Urothelium cell line (cell line): ENCODE measurements at places on chromosomes 4 and X.

GRCh38 chrX:136488706-136489105 lies 959 bp downstream of the BRS3 start:
- no peak for DNase-seq

DNA sequence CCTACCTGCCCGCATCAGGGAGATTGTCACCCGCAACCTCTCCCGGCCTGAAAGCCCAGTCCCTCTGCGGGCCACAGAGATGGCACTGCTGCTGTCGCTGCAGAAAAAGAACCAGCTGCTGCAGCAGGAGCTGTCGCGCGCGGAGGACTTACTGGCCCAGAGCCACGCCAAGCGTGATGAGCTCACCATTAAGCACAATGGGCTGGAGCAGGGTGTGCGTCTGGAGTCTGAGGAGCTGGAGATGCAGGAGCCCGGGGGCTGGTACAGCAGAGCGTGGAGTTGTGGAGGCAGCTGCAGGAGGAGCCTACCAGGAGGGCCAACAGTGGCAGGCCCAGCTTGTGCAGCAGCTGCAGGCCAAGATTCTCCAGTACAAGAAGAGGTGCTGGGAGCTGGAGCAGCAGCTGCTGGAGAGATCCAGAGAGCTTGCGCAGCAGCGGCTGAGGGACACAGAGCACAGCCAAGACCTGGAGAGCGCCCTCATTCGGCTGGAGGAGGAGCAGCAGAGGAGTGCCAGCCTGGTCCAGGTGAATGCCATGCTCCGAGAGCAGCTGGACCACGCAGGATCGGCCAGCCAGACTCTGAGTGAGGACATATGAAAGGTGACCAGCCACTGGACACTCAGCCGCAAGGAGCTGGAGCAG lies 11.3 kb downstream of the SMIM10L2A start:
- no peak for DNase-seq

GRCh38 chr4:1777822-1778641 lies 15.1 kb upstream of the FGFR3 start:
- peak; percentile 43 for DNase-seq

GRCh38 chrX:119067023-119067739 lies 5.6 kb upstream of the CT47C1 start:
- DNase-seq, result peak; percentile 30

DNA sequence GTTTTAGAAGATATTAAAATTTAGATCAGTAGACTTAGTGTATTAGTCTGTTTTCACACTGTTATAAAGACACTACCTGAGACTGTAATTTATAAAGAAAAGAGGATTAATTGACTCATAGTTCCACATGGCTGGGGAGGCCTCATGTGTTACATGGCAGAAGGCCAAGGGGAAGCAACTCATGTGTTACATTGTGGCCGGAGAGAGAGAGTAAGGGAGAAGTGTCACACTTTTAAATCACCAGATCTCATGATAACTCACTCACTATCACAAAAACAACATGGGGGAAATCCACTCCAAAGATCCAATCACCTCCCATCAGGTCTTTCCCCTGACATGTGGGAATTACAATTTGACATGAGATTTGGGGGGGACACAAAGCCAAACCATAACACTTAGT lies 1159.7 kb upstream of the PCDH7 start:
- no peak for DNase-seq

DNA sequence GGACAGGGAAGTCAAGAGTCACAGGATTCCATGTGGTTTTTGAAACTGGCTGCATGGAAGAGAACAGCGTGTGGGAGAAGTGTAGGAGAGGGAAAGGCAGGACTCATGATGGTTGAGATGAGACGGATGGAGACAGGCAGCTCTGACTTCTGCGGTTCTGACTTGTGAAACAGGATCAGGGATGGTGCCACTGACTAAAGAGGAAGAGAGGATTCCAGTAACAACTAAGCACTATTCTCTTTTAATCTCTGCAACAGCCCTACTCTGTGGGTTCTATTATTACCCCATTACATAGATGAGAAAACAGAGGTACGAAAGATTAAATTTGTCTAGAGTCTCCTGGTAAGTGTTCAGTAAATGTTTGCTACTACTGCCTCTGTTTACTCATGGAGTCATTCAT lies 156.3 kb downstream of the CBR4 start:
- DNase-seq, result no peak

GRCh38 chrX:3690140-3690539 lies 23.3 kb downstream of the PRKX start:
- no peak for DNase-seq

GRCh38 chr4:184437565-184438265 lies 36.6 kb downstream of the IRF2 start:
- DNase-seq, result no peak

- no peak for DNase-seq
These were observed 21.4 kb downstream of the MAGEB17 start for GRCh38 chrX:16188687-16189086.

DNA sequence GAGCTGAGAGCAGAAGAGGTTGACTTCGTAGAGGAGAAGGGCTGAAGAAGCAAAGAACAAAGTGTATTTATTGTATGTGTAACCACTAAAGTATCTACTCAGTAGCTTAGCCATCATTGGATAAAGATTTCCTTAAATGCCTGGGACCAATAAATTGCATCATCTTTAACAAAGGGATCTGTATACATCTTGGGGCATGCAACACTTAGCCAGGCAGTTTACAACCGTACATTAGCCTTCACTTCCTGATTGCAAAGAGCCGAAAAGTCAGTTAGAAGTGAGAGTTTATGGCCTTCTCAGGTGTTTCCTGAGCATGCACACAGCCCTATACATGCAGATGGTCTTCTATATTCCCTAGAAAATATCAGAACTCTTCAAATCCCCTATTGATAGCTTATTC lies 68.0 kb upstream of the MAGED1 start:
- DNase-seq, result no peak

GRCh38 chrX:7100022-7100421 lies 47.5 kb upstream of the STS start:
- DNase-seq, result no peak

DNA sequence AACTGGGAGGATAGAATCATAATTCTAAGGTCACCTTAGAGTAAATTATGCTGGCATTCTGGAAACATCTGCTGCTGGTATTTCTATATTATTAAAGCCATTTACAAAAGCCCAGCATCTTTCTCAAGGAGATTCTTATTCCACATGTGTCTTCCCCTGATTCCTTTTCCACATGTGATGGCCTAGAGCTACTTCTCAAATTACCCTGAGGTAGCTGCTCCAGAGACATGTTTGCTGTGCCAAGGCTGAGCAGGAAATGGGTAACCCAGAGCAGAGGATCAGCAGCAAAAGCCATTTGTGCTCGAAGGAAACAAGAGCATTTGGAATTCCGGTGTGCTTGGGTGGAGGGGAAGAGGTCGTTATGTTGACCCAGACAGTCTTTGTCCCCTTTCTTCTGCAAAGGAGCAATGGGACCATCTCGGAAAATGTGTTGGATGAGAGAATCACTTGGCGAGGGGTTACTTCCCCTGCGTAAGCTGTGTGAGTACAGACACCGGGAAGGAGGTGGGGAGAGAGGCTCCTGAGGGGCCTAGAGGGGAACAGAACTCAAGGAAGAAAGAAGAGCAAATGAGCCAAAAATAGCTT lies 24.6 kb downstream of the TSC22D3 start:
- DNase-seq, result no peak

- DNase-seq, result peak; percentile 2
These were observed 369.4 kb upstream of the CNKSR2 start for GRCh38 chrX:21004835-21005234.

DNA sequence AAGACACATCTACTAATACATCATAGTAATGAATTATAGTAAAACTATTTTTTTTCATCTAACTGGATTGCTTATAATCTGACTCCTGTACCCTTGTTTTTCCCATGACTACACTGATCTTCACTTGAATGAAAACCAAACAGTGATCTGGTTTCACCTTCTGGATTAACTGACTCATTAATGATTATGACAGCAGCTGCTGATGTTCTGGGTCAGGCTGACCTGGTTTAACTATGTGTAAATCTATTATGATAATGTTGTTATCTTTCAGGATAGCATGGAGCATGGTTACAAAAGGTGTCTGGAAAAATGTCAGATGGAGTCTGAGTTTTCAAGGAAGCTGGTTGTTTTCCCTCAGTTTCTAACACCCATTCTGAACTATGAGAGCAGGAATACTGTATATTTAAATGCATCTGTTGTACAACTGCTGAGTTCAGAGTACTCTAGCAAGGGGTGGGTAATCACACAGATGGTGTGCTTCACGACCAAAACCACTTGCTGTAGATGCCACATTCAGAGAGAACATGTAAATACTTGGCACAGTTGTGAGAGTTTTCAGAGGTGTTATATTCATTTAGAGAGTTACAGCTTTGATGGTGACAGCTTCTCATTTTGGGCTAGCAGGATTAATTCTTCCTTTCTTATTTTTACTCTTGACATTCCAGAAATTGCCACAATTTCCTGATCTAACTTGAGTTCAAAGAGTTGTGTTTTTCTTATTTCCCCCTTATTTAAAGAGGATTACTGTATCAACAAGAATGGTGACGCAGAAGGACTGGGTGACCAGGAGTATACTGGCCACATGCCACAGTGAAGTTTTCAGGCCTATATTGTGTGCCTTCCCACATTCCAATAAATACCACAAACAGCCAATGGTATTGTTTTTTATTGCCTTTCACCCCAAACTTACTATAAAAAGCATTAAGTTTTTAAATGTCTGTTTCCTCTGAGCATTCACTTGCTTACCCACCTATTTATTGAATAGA lies 249.7 kb upstream of the TET2 start:
- DNase-seq, result no peak

DNA sequence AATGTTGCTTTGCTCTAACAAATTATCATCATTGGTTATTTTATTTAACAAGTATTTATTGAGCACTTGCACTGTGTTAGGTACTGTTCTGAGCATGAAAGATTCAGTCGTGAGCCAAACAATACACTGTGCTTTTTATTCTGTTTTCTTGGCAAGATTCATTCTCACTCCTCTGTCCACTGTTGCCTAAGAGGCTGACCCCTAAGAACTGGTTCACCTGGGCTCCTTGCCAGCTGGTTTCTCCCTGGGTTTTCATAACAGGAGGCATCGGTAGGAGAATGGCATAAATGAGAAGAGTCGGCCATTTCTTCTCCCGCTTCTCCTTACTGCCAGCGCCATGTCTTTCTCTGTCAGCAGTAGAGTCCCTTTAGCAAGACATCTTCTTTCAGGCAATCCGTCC lies 243.7 kb upstream of the DIAPH2 start:
- no peak for DNase-seq

- DNase-seq, result peak; percentile 24
These were observed 152.0 kb downstream of the GASK1B start for GRCh38 chr4:158020734-158021346.

GRCh38 chr4:158621729-158622128 lies 50.0 kb downstream of the C4orf46 start:
- no peak for DNase-seq

GRCh38 chr4:28886934-28887333 lies 1833.2 kb upstream of the PCDH7 start:
- no peak for DNase-seq

GRCh38 chr4:4254666-4255065 lies 6.6 kb upstream of the TMEM128 start:
- no peak for DNase-seq

GRCh38 chr4:20254511-20255250 lies 3.0 kb downstream of the SLIT2 start:
- DNase-seq, result no peak

GRCh38 chrX:123665197-123665596 lies 67.7 kb downstream of the THOC2 start:
- no peak for DNase-seq

DNA sequence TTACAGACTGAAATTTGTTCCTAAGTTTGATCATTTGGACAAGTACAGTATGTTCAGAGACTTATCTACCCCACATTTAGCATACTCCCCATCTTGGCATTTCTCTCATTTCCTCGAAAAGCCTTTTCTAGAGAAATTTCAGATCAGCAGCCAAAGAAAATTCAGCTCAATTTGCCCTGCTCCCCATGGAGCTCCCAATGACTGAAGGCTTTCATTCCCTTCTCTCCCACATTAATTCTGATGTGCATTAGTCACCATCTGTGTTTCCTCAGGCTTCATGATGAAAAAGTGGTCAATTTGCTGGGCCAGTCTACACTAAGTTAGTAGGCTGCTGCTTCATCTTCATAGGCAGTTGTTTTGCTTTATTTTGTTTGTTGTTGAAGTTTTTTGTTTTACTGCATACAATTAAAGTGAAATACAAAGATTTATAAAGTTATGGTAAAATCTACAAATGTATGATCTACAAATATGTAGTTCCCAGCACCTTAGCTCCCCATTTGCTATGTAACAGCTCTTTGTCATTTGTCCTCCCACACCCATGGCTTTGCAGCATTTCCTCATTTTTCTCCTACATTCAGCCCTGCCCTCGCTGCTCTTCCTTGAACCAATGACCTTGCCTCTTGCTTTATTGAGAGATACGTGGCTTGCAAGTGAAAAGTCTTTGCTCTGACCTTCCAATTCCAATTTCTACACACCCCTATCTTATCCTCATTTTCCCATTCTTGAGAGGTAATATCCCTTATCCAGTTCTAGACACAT lies 193.9 kb downstream of the ANAPC10 start:
- no peak for DNase-seq

DNA sequence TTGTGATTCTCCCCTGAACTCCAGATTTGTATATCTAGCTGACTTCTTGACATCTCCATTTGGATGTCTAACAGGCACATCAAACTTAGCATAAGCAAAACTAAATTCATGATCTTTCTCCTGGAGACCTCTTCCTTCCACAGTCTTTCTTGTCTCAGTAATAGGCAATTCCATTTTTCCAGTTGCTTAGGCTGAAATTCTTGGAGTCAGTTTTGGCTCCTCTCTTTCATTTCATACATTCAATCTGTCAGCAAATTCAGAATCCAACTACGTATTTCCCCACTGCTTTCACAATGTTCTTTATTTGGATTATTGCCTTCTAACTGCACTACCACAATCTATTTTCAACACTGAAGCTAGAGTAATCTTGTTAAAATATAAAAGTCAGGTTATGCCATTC lies 219.9 kb upstream of the GLRA2 start:
- DNase-seq, result no peak

DNA sequence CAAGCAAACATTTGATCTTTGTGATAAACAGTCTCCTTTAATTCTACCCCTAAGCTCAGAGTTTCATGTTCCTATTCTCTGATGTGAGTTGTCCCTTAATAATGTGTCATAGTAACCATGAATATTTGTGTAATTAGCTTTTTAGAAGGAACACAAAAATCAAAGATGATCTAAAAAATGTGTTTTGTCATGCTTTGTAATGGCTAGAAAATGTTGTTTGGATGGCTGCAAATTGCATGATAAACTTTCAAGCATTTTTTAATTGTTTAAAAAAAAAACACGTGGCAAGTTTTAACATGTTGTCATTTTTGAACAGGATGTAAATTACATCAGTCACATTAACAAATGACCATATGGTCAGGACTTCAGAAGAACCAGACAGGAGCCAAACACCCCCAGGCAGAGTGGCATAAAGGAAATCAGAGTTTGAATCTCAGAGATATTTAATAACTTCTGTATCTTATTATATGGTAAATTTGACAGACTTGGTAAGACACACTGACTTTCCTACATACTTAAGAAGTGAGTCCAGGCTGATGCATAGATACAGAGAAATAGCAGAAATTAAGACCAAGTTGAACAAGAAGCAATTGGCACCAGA lies 223.9 kb upstream of the VEGFC start:
- DNase-seq, result no peak
